D341Med (cell line): ENCODE measurements at places on chromosomes 1 and 21.

DNA sequence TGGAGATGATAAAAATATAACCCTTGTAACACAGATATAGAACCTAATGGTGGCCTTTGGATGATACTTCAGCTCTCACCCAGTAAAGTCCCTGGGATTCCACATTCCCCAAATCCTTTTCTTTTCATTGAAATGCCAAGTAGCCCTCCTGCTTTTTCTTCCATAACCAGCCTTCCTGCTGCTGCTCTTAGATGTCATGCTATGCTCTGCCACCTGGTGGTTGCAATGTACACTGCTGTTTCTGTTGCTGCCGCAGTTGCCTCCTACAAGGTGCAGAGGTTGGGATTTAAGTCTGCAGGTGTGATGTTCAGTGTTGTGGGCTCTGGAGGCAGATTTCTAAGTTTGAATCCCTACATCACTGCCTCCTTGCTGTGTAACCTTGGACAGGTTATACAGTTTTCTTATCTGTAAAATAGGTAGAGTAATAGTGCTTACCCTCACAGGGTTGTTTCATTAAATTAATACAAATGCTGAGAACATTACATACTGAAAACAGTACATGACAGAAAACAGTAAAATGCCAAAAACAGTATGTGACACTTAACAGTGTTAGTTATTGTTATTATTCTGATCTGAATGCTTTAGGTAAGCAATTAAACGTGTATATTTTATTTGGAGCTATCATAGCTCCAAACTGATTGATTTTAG lies 64.3 kb downstream of the CAMSAP2 start:
- peak; percentile 86 for DNase-seq

DNA sequence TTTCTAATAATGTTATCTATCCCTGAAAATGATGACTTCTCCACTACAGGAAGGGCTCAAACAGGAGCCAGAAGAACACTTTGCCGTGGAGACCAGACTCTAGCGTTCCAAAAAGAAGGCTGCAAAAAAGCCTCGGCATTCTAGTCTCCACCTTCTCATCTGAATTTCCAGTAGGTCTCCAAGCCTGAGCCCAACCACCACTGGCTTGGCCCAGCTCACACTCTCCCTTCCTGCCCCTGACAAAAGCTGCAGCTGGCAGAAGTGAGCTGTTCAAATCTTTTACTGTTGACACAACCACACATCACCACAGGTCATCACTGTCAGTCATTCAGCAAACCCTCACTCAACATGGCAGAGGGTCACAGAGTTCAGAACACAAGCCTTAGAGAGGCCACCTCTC lies 69.3 kb downstream of the CAMK2N1 start:
- no peak for DNase-seq

GRCh38 chr1:228873709-228874108 lies 138.4 kb downstream of the RHOU start:
- no peak for DNase-seq

- no peak for DNase-seq
These were observed 62.3 kb downstream of the HLCS start for GRCh38 chr21:36904093-36904666.

- DNase-seq: no peak
These were observed 508.7 kb downstream of the DPYD start for GRCh38 chr1:97412166-97412565.

- no peak for DNase-seq
These were observed 9.9 kb downstream of the PSMB2 start for GRCh38 chr1:35631396-35631795.
